ENCODE measurements at places on chromosomes 3 and 15.
A peak's percentile ranks its signal among the peaks of the same experiment; 100 is the strongest.

DNA sequence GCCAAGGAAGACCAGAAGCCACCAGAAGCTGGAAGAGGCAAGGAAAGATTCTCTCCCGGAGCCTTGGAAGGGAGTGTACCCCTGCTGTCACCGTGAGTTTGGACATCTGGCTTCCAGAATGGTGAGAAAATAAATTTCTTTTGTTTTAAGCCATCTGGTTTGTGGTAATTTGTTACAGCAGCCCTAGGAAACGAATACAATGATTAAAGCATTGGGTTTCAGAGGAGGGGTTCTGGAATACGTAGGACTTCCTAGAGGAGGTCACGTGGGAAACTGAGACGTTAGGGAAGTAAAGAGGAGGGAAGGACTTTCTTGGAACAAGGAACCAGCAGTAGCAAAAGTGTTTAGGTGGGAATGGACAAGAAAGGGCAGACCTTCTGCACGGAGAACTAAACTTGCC lies 377.7 kb downstream of the IL20RB start:
- DNase-seq: no peak

GRCh38 chr3:118001380-118001779 lies 1033.3 kb downstream of the IGSF11 start:
- no peak for DNase-seq

- peak; percentile 52 for DNase-seq
Measured at GRCh38 chr15:82810061-82810889, 847 bp downstream of the WHAMM start.

DNA sequence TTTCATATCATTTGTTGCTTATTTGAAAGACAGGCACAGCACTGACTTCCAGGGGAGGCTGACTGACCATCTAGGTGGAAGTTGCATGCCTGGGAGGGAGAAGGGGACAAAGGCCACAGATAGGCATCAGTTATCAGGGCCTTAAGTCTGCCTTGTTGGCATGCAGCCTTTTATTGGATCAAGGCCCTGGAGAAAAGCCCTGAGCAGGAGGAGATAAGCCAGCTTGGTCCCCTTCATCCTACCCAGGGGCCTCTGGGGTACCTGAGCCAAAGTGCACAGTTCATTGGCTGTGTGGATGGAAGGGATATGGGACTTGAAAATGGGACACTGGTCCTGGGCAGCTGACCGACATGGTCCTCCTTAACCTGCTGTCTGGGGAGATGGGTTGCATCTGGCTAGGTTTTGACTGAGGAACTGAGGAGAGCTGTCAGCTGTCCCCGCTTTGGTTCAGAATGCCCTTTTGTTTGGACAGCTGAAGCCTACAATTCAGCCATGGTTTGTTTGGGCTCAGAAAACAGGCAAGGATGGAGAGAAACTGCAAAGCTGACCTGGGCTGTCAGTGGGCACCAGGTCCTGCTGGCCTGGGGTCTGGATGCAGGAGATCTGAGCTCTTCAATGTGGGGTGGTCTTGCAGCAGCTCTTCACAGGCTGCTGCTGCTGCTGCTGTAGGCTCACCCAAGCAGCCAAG lies 60.0 kb downstream of the FLNB start:
- DNase-seq: no peak

- no peak for DNase-seq
Measured at GRCh38 chr3:73140772-73141442, 79.4 kb downstream of the EBLN2 start.

GRCh38 chr3:96960661-96961330 lies 146.4 kb downstream of the EPHA6 start:
- DNase-seq: no peak

DNA sequence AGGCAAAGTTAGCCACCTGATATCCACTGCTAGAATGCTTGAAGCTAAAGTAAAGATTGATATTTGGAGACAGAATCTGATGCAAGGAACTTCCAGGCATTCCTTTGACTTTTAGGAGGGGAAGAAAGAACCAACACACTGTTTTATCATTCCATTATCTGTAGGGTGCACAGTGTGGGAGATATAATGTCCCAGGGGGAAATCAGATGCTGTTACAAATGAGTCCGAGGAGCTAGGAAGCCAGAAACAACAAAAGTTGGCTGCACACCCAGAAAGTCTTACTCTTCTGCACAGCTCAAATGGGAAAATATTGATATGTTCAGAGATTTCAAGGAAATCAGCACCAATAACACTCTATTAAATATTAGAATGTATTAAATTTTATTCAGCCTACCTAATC lies 113.6 kb upstream of the ROBO1 start:
- DNase-seq: no peak

DNA sequence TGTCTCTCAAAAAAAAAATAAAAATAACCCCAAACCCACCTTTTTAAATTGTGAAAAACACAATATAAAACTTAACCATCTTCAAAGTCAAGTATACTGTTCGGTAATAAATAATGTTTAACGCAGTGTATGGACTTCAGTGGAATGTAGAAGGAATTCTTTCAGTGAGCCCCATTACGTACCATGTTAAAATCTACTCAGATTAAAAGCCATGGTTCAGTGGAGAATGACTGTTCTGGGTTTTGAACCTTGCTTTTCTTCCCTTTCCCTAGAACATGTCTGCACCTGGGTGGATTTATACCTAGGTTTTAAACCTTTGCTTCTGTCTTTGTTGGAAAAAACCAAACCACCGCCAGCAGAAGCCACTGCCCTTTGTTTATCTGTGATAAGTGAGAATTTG lies 27.5 kb downstream of the DAG1 start:
- DNase-seq: no peak

DNA sequence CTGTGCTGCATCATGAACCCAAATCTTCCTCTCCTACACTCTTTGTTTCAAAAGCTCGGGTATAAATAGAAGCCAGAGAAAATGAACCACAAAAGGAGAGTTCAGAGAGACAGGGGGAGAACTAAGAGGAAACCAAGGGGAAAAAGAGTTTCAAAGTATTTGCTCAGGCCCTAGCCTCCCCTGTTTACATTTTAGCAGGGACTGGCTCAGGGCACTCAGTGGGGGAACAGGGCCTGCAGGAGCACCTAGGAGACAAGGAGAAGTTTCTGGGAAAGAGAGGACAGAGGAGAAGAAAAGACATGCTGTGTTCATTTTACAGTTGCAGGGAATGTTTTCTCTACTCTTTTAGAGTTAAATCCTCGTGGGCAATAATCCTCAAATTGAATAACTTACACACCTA lies 8.5 kb upstream of the IL17RD start:
- no peak for DNase-seq

GRCh38 chr3:42129014-42129953 lies 38.1 kb downstream of the TRAK1 start:
- no peak for DNase-seq

DNA sequence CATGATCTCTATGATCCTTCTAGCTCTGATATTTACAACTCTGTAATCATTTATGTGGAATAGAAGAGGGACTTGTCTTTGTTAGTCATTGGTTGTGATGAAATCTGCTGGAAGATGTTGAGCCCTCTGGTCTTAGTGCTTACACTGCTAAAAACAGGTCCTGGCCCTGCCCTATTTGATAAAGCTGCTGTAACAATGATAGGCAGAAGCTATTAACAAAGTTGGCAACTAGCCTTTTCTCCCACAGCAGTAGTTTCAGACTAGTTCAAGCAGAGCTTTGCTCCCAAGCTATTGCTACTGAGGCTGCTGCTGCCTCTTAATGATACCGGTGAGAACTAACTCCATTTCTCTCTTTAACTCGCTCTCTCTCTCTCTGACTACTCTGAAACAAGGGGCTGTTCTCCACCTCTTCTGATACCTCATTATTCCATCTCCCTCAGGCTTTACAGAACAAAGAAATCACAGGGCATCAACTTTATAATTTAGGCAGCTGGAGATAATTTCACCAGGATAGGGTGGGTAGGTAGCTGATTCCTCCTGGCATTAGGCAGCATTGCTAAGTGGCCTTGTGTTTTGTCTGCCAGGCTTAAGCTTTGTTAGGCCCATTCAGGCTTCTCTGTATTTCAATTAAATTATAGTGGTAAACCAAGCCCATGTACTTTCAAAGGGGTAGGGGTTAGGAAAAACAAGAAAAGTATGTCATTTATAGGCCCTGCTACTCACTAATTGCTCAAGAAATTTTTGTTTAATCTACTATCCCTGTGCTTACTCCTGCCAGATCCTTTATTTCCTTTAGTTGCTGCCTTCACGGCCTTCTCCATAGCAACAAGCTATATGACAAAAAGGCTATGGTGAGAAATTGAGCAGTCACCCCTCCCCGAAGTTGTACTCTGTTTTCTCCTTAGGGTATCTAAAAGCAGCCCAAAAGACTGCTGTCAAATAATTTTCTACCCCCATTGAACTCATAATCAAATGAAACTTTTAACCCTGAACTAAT lies 139.6 kb downstream of the RBPMS2 start:
- DNase-seq: peak; percentile 63

- DNase-seq: no peak
Measured at GRCh38 chr3:60431599-60431958, 819.7 kb downstream of the FHIT start.

- no peak for DNase-seq
Measured at GRCh38 chr3:30286811-30287210, 319.6 kb upstream of the TGFBR2 start.

GRCh38 chr3:29582273-29582672 lies 301.4 kb downstream of the RBMS3 start:
- no peak for DNase-seq

DNA sequence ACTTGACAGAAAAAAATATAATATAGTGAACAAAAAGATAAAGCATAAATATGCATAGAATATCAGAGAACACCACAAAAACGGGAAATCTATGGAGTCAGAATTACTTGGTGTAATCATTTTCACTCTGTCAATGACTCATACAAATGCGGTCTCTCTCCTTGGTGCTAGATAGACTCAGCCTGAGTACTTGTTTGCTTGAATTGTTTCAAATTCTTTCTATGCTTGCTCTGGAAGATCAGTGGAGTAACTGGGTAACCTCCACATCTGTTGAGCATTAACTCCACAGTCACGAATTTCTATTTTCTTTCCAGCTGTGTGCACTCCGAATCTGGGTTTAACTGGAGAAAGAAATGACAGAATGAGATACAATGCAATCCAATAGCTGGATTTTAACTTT lies 760.4 kb downstream of the ZPLD1 start:
- no peak for DNase-seq

DNA sequence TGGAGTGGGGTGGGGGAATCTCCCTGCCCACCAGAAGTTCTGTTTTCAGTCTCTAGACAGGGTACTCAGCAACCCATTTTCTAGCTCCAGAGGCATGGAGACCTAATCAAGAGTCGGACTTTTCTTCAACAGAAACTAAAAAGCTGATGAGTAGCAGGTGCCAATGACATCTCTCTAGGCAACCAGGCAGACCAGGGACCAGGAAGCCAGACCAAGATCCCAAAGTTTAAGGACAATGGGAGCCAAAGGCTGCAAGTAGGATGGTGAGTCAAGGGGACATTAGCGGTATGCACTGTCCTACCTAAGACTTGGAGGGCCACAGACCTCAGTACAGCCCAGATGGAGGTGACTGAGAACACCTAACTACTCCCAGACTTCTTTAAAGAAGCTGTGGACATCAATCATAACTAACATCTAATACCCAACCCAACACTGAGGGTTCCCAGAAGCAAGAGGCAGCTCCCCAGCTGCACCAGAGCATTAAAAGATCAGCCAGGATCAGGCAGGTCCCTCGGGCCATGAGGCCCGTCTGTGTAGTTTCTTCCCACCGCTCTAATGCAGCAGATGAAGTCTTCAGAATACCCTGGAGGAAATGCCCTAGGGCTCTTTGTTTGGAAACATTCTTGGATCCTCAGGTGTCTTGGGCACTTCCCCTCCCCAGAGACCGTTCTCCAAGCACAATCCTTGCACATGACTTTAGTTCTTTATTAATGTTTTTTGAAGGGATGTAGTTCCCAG lies 979 bp downstream of the CCDC71 start:
- DNase-seq: no peak

GRCh38 chr3:52054661-52055511 lies 1.5 kb downstream of the DUSP7 start:
- peak; percentile 46 for DNase-seq

DNA sequence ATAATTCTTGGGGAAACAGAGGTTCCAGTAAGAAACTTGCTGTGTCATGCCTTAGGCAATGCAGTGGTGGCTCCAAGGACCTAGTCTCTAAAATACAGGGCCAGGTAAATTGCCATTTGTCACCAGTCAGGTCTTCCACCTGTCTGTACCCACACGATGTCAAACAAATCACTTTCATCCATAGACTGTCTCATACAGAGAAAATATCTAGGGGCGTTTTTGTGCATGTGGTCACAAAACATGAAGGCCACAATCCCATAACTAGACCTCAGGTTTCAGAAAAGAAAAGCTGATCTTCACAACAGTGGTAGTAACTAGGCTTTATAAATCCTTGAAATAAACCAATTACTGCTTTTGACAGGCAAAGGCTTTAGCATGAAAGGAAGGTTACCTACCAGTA lies 92.3 kb downstream of the SLC9A9 start:
- DNase-seq: no peak

Data from RPMI8226 (cell line).